ENCODE measurements at places on chromosomes 12 and 14.

DNA sequence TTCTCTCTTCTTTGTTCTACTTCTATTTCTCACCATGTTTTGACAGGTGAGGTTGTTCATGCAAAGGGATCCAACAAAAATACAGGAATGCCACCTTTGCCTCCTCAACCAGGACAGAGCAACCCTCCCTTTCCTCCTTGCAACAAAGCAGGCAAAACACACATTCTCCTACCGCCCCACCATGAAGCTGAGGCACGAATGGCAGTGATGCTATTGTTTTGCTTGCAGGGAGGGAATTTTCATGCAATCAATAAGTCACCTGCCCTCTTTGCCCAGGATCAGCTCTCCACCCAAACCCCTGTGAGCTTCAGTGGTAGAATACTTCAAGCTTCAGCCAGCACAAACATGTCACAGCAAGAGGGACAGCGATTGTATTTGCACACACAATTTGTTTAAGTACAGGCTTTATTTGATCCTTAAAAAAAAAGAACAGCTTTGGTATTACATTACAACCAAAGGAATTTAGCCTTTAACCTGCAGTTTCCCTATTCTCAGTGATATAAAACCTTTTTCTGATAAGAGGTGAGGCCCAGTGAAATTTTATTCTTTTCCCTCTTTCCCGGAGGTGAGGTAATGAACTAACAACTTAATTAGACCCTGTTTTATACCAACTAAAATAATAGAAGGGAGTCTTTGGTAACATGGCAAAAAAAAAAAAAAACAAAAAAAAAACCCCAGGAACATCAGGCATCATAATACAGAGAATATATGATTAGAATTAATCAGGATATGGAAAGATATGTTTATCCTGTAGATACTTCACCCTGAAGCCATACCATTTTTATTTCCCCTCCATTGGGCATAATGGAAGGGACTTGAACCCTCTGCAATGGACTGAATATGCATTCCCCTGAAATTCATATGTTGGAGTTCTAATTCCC lies 87.0 kb upstream of the EEA1 start:
- DNase-seq, result no peak

DNA sequence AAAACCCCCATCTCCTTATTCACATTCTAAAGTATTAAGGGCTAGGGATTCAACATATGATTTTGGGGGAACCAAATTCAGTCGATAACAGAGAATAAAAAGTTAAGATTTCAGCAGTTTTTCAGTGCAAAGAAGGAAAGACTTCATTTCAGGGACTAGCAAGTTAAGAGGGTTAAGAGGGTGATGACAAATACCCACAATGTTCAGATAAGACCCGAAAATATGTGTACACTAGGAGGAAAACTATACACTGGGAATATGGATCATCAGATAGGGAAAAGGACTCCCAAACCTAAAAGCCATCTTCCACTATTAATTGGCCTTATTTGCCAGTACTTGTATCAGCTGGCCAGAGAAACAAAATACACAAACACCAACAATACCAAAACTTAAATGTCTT lies 824.2 kb downstream of the SLC16A7 start:
- no peak for DNase-seq

DNA sequence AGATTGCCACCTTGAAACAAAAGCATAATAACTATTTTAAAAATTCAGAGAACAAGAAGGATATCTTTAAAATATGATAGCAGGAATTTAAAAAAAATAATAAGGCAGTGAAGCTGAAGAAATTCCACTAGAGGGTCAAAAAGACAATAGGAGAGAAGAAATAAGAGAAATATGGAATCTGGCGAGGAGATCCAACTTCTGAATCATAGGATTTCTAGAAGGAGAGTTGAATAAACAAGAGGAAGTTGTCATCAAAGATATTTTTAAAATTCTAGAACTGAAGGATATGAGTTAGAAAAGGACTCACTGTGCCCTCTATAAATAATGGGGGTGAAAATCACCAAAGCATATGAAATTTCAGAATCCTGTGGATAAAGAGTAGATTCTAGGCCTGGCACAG lies 26.8 kb upstream of the TOMM20L start:
- DNase-seq, result no peak

DNA sequence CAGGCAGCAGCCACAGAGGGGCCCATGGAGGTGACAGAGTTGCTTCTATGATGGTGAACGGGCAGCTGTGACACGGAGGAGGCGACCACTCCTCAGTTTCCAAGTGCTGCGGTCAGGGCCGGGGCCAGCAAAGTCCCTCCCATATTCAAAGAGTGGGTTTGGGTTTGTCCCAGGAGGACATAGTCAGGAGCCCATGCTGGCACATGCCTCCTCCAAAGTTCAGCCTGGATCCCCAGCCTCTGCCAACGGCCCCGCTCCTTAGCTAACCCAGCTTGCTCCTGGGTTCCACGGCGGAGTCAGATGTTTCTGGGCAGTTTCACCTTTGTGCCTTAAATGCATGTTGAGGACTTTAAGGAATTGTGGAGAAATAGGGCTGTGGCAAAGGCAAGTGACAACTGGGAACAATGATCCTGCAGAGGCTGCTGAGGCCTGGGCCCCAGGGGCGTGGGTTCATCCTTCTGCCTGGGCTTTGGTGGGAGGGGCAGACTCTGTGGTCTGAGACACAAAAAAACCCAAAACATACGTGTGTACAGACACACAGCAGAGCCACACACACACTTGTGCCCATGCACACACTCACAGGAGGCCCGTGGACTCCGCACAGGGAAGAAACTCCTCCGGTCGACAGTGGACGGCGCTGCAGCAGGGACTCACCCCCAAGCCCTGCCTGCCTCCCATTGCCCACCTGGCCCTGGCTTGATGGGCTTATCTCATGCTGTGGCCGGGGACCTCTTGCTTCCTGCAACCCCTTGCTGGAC lies 399.4 kb downstream of the TMEM121 start:
- DNase-seq, result no peak

DNA sequence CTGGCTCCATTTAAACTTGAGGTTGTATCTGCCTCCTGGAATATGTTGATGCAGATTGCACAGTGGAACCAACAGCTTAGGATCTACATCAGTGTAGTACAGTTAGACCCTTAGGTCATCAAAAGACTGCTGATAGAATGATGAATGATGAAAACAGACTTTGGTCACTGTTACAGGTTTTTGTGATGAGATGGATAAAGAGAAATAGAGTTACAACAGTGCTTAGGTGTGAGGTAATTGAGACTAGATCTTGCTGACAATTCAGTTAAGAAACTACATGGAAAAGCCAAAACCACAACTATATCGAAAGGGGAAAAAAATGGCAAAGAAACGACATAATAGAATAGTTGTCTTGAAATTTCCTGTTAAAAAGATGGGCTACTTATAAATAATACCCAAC lies 145.7 kb upstream of the LMNTD1 start:
- no peak for DNase-seq

- DNase-seq, result no peak
Measured at GRCh38 chr12:80553316-80553715, 109.3 kb downstream of the PTPRQ start.

- DNase-seq, result no peak
Measured at GRCh38 chr12:54053751-54054741, at the start of gene HOXC4. HOXC4 (plus strand) TSS chr12:54053835; CDS start chr12:54053923, 88 bp downstream.

DNA sequence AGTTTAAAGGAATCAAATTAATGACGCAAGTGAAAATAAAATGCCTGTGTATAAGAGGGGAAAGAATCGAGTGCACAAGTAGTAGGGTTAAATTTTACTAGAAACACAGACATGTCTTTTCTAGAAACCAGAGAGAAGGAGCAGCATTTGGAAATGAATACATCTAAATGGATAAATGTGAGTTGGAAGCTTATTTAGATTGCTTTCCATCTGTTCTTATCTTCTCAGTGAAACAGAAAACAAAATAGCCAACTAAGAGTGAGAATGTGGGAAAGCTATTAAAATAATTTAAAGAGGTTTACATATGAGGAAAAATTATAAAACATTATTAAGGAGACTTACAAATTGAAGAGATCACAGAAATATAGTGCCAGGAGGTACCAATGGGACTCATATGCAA lies 1818.9 kb upstream of the FLRT2 start:
- no peak for DNase-seq

DNA sequence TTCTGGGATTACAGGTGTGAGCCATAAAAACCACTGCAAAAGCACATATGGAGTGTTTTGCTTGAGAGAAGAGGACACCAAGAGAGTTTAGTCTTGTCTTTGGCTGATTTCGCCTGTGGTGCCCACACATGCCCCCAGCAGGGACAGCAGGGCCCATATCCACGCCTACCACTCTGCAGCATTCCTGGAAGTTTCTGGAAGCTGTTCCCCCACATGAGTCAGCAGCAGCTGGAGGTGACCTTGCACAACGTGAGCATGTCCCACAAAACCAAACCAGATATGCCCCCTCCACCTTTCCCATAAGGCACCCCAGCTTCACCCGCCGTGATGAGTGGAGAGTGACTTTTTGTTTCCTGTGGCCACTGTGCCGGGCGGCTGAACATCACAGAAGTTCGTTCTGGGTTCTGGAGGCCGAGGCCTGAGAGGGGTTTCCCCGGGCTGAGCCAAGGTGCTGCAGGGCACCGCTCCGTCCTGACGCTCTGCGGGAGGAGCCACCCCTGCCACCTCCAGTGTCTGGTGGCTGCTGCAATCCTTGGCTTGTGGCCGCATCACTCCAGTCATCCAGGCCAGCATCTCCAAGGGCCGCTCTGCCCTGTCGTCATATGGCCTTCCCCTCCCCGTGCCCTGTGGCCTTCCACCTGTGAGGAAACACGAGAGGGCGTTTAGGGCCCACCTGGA lies 4.7 kb downstream of the ASPG start:
- DNase-seq, result no peak

DNA sequence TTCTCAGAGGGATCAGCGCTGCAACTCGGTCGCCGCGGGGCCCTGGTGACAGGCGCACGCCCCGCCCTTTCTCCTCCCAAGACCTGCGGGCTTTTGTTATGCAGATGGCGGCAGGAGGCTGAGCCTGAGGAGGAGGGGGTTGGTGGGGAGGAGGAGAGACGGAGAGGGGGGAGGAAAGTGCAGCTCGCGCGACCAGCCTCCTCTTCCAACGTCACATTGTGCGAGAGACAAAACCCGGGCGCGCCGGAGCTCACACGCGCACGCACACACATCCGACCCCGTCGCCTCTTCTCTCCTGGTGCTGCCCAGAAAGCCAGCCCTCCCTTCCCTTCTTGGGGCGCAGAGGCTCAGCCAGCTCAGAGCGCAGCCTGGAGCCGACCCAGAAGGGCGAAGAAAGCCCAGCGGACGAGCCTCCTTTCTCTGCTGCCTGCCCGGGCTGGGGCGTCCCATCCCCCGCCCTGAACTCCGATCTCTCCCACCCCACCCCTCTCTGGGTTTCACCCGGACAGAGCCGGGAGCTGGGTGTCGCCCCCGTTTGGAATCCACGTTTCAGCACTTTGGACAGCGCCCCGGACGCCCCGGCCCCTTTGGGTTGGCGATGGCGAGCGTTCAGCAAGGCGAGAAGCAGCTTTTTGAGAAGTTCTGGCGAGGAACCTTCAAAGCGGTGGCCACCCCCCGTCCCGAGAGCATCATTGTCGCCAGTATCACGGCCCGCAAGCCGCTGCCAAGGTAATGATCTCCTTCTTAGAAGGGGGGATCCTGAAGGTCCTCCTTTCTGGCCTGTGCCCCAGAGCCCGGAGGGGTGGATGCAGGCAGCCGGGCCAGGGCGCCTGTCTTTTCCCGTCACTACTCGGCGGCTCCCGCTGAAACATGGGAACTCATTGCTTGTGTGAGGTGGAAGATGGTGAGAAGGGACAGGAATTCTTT lies at the start of gene SRRM4:
TSS of gene SRRM4 (plus strand) at position 257 of the 927 bp plus-strand sequence. CDS start at position 599, 342 bp downstream.
- DNase-seq, result no peak

GRCh38 chr14:32693114-32693513 lies 245.6 kb upstream of the NPAS3 start:
- no peak for DNase-seq

DNA sequence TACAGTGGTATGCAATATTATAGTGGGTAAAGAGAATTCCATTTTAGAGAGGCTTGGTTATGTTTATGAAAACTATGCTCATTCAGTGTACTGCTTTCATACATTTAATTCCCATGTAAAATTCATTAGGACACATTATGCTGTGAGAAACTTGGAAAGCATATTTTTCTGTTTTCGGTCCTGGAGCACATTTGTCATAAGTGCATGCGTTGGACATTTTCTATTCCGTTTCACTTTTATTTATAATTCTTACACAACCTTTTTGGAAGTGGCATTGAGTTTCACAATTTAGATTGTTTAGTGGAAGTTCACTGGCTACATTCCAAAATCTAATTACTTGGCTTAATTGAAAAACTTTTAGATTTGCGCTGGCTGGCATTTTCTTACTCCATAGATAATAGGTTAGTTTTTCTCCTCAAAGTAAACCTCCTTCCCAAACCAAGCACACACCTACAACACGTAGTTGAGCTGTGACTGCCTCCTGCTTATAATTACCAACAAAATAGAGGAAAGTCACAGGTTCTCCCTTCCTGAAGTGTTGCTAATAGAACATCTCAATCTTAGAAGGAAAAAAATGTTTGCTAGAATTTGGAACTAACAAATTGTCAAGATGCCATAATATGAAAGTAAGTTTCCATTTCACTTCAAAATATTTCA lies 938.5 kb downstream of the TRHDE start:
- DNase-seq, result no peak

- no peak for DNase-seq
Measured at GRCh38 chr12:117863002-117863709, 105.6 kb downstream of the KSR2 start.

GRCh38 chr12:49887091-49887490 lies 16.6 kb downstream of the FAIM2 start:
- DNase-seq, result no peak

GRCh38 chr14:67576216-67576955 lies 23.7 kb downstream of the PIGH start:
- DNase-seq, result no peak

- no peak for DNase-seq
Measured at GRCh38 chr12:90978117-90978770, 23.3 kb upstream of the CCER1 start.

DNA sequence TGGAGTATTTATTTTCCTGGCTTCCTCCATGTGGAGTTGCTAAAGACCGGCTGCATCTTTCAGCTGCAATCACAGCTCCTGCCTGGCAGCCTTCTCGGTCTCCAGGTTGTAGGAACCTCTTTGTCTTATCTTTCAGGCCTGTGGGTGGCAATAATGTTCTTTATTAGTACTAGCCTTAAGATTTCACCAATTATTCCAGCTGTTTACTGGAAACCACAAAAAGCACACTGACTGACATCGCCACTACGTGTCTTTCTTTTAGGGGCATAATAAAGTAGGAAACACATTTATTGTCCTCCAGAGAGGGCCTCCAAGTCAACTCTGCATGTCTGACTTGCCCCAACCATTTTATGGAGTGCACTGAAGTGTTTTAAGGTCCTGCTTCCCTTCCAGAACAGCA lies 1116.5 kb upstream of the TMEM132C start:
- no peak for DNase-seq

DNA sequence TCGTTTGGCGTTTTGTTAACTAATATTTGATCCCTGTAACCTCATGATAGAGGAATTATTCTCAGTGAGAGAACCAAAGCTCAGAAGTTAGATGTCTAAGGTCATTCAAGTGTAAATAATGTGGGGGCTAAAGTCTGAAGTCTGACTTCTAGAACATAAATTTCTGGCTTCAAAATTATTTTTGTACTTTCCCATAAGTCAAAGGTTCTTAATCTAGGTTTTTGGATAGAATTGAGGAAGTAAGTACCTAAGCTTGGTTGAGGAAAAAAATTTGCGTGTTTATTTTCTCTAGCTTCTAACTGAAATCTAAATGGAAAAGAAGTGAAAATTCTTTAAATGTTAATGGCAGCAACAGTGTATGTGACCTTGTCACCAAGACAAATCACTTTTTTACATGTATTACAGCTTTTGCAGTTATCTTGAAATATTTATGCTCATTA lies 2.3 kb downstream of the LARP4 start:
- DNase-seq, result no peak

- no peak for DNase-seq
Measured at GRCh38 chr14:77902811-77903210, 102.9 kb downstream of the ADCK1 start.

All from suprapubic skin (tissue), 4 donors.